ENCODE measurements at places on chromosomes 12 and 14. TPM values are rescaled to one million over a fixed set of nuclear protein-coding genes. Genes with fewer than 3 reads are reported as not detected.

OTX2 gene
- not detected for polyA plus RNA-seq

ADAM21 gene
- 0.06 TPM for polyA plus RNA-seq

ZFP36L1 gene
- polyA plus RNA-seq = 158 TPM

NACA gene
- polyA plus RNA-seq = 2,306 TPM

IRAK3 gene
- 4.4 TPM for polyA plus RNA-seq

GPRC5D gene
- polyA plus RNA-seq = 0.47 TPM

CCDC184 gene
- polyA plus RNA-seq = 0.60 TPM

RTL1 gene
- polyA plus RNA-seq = 47.7 TPM

SMCO2 gene
- polyA plus RNA-seq = not detected

TAS2R8 gene
- not detected for polyA plus RNA-seq

RIPK3 gene
- polyA plus RNA-seq = 1.5 TPM

PIP4P1 gene
- 19.4 TPM for polyA plus RNA-seq

ADAMTS20 gene
- polyA plus RNA-seq = 0.15 TPM

SSPN gene
- 106 TPM for polyA plus RNA-seq

TTC9 gene
- 6.5 TPM for polyA plus RNA-seq

PLEK2 gene
- polyA plus RNA-seq = 2.4 TPM

SLC24A4 gene
- polyA plus RNA-seq = 2.1 TPM

OAS1 gene
- 3.3 TPM for polyA plus RNA-seq

MYRFL gene
- polyA plus RNA-seq = 0.34 TPM

UBE2N gene
- polyA plus RNA-seq = 97.3 TPM

C1QL4 gene
- not detected for polyA plus RNA-seq

RNF212B gene
- not detected for polyA plus RNA-seq

MDP1 gene
- 8.6 TPM for polyA plus RNA-seq

DDX51 gene
- 14.3 TPM for polyA plus RNA-seq

TMPRSS12 gene
- polyA plus RNA-seq = not detected

All from muscle of leg (tissue), 16 donors.